ENCODE measurements at places on chromosomes 12 and 14.

GRCh38 chr12:131962069-131962468 is 12.3 kb downstream of the EP400 start:
- no peak for DNase-seq

GRCh38 chr14:105531088-105531893 is 4.9 kb downstream of the TMEM121 start:
- no peak for DNase-seq

DNA sequence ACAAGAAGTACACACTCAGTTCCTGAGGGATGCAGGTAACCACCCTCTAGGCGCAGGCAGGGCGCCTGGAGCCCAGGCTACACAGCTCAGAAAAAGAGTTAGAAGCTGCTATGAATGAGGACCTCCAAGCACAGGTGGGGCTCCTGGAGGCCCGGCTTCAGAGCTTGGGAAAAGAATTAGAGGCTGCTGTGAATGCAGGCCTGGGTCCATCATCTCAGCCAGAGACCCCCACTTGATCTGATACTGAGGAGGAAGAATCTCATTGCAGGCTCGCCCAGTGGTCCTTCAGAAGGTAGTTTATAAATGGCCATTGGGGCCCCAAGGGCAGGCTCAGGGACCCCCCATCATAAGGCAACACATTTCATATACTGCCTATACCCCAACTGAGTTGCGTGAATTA is 556.4 kb downstream of the SLC6A15 start:
- DNase-seq: no peak

- peak; percentile 84 for DNase-seq
Measured at GRCh38 chr12:43444940-43445564, 107.0 kb downstream of the ADAMTS20 start.

GRCh38 chr12:76611533-76611932 is 52.0 kb upstream of the OSBPL8 start:
- DNase-seq: peak; percentile 92

GRCh38 chr12:114045349-114045748 is 79.2 kb upstream of the RBM19 start:
- DNase-seq: no peak

GRCh38 chr12:82896979-82897378 is 210.3 kb downstream of the TMTC2 start:
- DNase-seq: peak; percentile 55

- no peak for DNase-seq
Measured at GRCh38 chr12:128619263-128619662, 204.5 kb downstream of the SLC15A4 start.

- no peak for DNase-seq
Measured at GRCh38 chr14:89681086-89682018, 264.3 kb upstream of the FOXN3 start.

DNA sequence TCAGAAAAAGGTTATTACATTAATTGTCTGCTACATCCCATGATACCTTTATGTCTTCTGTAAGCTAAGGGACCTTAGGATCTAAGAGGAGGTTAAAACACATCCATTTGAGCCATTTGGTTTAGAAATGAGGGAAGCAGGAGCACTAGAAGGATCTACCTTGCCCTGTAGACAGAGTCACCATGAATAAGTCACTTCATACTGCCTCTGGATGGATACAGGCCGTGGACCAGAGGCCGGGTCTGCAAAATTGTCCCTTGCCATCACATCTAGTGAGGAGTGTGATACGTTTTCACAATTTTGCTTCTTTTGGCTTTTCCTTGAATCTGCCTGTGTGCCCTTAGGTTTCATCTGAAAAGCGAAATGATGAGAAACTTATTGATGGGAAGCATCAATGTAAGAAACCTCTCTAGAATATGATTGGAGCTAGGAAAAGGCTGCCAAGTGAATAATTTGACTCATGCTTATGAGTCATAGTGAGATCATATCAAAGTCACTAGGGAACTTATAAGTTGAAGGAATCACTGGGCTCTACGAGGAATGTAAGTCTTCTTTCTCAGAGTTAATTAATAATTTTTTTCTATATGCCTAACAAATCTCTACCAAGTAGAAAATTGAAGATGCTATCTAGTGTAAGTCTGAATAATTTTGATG is 10.8 kb downstream of the GLRX5 start:
- DNase-seq: peak; percentile 82

DNA sequence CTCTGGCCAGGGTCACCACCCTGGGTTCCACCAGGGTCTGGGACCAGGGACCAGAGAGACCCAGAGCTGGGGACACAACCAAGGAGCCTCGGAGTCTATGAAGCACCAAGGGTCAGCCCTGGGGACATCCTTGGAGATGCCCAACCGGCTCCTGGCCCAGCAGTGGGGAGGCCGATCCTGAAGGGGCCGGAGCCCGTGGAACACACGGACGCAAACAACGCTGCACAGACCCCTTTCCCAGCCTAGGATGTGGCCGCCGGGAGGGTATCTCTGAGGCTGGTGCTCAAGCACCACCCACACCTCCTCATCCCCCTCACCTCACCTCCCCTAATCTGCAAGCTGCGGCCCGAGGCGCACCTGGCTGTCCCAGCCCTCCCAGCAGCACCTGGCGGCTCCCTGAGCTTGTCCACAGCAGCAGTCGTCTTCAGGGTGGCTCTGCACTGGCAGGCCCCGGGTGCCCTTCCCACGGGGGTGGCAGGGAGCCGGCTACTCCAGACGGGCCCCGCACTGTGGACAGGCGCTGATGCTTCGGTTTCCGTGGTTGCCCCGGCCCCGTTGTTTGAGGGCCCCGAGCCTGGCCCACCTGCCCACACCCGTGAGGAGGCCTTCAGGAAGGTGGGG is 146.8 kb upstream of the C14orf180 start:
- DNase-seq: no peak

DNA sequence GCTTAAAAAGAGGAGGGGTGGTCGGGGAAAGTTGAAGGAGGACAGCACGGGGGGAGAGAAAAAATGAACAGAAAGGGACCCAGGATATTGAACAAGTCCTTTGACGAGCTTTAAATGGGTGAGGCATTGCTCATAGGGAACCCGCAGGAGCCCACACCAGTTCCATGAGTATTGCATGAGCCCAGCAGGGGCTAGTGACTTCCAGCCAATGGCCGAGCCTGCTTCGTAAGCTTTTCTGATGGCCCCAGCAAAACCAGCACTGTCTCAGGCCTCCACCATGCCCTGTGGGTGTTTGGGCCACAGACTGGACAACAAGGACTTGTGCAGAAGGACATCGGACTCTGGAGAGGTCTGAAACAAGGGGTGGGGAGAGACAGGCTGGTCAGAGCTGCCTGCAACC is 109.5 kb downstream of the ZFP36L1 start:
- peak; percentile 78 for DNase-seq

GRCh38 chr14:93039649-93040315 is 75.9 kb downstream of the ITPK1 start:
- no peak for DNase-seq

DNA sequence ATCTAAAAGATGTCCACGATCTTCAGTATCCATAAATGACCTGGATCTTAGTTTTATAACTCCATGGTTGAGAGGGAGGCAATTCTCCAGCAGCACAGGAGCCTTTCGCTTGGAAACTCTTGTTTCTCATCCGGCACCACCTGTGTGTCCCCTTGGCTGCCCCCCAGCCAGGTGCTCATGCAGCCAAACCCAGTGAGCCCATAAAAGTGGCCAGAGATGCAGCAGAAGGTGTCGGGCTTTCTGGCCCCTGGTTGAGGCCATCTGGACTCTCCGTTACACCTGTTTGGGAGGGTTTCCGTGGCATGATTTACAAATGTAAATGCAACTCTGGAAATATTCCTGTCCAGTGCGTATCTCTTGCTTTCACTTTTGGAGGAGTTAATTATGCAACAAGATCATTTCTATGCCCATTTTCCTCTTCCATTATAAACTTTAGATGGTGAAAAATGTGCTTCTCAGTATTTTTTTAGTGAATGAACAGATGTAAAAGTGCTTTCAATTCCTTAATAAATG is 291.1 kb downstream of the DIO2 start:
- DNase-seq: no peak

DNA sequence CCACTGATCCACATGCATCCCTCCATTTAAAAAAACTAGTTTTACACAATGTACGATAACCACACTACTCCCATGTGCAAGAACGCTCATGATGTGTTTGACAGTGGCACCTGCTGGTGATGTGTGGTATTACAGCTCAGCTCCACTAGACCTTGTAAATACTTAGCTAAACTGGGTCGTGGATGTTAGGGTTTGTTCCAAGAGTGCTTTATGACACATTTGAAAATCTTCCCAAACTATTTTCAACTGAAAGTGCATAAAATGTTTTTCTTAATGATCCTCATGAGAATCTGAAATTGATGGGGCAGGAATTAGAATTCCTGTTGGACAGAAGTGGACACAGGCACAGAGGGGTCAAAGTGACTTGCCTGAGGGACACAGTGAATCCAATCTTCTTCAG is 99.2 kb downstream of the SCARB1 start:
- DNase-seq: peak; percentile 94

GRCh38 chr14:89221109-89221810 is 195.8 kb downstream of the FOXN3 start:
- peak; percentile 88 for DNase-seq

DNA sequence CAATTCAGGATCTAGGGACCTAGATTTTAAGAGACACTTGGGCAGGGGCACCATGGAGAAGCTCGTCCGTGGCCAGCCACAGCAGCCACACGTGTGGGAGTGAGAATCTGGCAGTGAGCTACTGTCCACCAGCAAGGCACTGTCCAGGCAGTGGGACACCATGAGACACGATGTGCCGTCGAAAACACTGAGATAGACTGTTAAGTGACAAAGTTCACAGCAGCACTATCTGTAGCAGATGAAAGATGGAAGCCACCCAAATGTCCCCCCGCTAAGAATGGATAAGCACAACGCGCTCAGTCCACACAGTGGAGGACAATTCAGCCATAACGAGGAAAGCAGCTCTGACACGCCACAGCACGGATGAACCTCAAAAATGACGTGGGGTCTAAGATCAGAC is 19.7 kb downstream of the RILPL1 start:
- no peak for DNase-seq

- DNase-seq: no peak
Measured at GRCh38 chr14:57069702-57070101, 199.0 kb downstream of the EXOC5 start.

DNA sequence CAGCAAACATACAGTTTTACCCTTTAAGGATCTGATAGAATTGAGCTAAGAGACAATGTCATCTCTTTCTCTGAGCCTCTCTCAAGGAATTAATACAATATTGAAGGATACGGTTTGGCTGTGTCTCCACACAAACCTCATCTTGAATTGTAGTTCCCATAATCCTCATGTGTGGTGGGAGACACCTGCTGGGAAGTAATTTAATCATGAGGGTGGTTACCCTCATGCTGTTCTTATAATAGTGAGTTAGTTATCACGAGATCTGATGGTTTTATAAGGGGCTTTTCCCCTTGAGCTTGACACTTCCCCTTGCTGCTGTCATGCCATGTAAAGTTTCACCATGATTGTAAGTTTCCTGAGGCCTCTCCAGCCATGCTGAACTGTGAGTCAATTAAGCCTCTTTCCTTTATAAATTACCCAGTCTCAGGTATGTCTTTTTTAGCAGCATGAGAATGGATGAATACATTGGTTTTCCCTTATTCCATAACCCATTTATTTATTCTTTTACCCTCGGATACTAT is 47.6 kb downstream of the TMEM30B start:
- no peak for DNase-seq

DNA sequence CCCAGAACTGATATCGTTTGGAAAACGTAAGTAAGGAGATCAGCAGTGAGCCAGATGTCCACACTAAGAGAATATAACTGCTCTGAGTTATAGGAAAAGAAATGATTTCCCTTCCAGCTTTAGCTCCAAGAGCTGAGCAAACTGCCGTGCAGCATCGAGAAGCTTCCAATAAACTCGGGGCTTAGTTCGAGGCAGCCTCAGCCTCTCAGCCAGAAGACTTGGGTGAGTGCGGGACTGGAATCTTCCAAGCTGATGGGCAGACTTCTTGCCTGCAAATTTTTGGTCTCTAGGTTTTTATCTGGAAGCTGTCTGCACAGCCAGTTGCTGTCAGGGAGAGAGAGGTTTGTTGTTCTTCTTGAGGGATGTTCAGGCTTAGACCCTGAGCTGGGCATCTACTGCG is 196.1 kb downstream of the PHETA1 start:
- no peak for DNase-seq

GRCh38 chr12:116313194-116313927 is 35.9 kb upstream of the MED13L start:
- DNase-seq: no peak

DNA sequence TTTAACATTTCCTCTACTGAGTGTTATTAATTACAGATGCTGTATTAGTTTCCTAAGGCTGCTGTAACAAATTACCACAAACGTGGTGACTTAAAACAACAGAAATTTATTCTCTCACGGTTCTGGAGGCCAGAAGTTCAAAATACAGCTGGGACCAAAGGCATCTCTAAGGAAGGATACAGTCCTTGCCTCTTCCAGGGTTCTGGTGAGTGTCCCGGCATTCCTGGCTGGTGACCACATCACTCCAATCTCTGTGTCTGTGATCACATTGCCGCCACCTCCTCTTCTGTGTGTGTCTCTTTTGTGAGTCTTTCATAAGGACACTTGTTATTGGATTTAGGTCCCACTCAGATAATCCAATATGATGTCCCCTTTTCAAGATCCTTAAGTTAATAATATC is 85.1 kb upstream of the CCDC198 start:
- DNase-seq: no peak

DNA sequence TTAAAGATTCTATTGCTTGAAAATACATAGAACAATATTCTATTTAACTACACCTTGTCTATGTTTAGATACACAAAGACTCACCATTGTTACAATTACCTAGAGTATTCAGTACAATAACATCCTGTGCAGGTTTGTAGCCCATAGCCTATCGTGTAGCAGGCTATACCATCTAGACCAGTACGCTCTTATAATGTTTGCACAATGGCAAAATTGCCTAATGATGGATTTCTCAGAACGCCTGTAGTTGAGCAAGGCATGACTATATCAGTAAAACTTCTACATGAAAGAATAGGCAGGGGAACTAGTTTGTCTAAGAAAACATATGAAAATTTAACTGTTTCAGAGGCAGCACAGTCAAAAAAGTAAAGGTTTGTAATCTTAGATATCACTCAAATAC is 375.9 kb downstream of the DAD1 start:
- DNase-seq: peak; percentile 74

DNA sequence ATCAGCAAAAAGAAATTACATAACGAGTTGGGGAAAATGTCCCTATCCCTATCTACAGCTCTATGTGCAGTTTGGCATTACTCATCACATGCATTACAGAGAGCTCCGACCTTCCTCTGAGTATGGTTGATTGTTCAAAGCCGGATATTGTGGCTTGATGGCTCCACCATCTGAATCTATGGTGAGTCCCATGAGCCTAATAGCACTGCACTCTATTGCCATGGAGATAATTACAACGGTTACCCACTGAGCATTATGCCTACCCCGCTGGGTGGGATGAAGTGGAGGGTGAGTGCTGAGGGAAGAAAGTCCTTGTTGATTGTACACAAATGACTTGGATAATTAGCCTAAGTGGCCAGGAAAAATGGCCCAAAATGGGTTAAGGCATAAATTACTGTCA is 800.5 kb downstream of the NRXN3 start:
- DNase-seq: no peak
